A549 treated with dexamethasone at 1 μM for 4 hours (cell line): ENCODE measurements at places on chromosomes 5 and 9. TPM values are rescaled to one million over a fixed set of nuclear protein-coding genes. Genes with fewer than 3 reads are reported as not detected.

Gene PTGER4
- total RNA-seq: 5.3 to 9.1 TPM (median 7.7 TPM) in 5 replicates

Gene SLC23A1
- 0.79 to 1.6 TPM (median 1.4 TPM) in 5 replicates for total RNA-seq

Gene ETF1
- 135 to 153 TPM (median 139 TPM) in 5 replicates for total RNA-seq

Gene SLCO4C1
- total RNA-seq: 0.02 TPM in 1 of 5 replicates, not detected in the others

Gene LECT2
- total RNA-seq: not detected in 5 replicates

Gene C9orf50
- 0.08 to 0.18 TPM in 2 of 5 replicates, not detected in the others for total RNA-seq

Gene CCDC152
- total RNA-seq: 0.06 TPM in 1 of 5 replicates, not detected in the others

Gene MCTP1
- 8.2 to 11.4 TPM (median 8.4 TPM) in 5 replicates for total RNA-seq

Gene PCDHA11
- total RNA-seq: 0.07 to 0.34 TPM (median 0.11 TPM) in 5 replicates

Gene C5orf52
- total RNA-seq: not detected in 5 replicates

Gene FAM163B
- not detected in 5 replicates for total RNA-seq

Gene MACROH2A1
- total RNA-seq: 160 to 205 TPM (median 203 TPM) in 5 replicates

Gene GPR151
- not detected in 5 replicates for total RNA-seq

Gene DND1
- 0.37 to 0.72 TPM (median 0.49 TPM) in 5 replicates for total RNA-seq

Gene ENTR1
- total RNA-seq: 54.6 to 74.1 TPM (median 66.9 TPM) in 5 replicates

Gene DOK3
- 1.8 to 5.4 TPM (median 3.9 TPM) in 5 replicates for total RNA-seq

Gene F2RL2
- 3.3 to 4.7 TPM (median 4.2 TPM) in 5 replicates for total RNA-seq
